Keratinocyte (primary cell): ENCODE measurements at places on chromosomes 6 and 20. TPM values are rescaled to one million over a fixed set of nuclear protein-coding genes. Genes with fewer than 3 reads are reported as not detected.

Gene SMOC2
- 0.46 to 1.1 TPM (median 0.85 TPM) in 3 replicates for polyA plus RNA-seq

Gene ADAT2
- 8.0 to 23.1 TPM (median 14.8 TPM) in 3 replicates for polyA plus RNA-seq

Gene CST2
- not detected in 3 replicates for polyA plus RNA-seq

Gene RSPO3
- not detected in 3 replicates for polyA plus RNA-seq

Gene RRAGD
- 0.03 to 0.86 TPM (median 0.18 TPM) in 3 replicates for polyA plus RNA-seq

Gene THEMIS
- not detected in 3 replicates for polyA plus RNA-seq

GRCh38 chr6:84501315-84501714 is 263.1 kb downstream of the TBX18 start:
- DNase-seq = no peak

DNA sequence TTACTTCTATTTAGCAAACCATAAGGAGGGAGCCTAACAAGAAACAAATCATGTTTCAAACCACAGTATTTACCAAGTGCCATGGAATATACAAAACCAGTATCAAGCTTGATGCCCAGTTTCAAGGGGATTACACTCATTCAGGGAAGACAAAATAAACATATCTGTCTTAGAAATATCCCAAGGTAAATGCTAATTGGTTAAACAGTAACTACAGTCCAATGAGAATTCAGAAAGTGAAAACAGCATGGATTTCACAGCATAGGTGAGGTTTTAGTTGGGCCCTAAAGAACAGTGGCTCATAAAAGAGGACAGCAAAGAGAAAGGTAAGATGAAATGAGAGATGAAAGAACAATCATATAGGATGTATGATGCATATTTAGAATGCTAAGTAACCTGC is 110.3 kb downstream of the CHD6 start:
- no peak for DNase-seq

DNA sequence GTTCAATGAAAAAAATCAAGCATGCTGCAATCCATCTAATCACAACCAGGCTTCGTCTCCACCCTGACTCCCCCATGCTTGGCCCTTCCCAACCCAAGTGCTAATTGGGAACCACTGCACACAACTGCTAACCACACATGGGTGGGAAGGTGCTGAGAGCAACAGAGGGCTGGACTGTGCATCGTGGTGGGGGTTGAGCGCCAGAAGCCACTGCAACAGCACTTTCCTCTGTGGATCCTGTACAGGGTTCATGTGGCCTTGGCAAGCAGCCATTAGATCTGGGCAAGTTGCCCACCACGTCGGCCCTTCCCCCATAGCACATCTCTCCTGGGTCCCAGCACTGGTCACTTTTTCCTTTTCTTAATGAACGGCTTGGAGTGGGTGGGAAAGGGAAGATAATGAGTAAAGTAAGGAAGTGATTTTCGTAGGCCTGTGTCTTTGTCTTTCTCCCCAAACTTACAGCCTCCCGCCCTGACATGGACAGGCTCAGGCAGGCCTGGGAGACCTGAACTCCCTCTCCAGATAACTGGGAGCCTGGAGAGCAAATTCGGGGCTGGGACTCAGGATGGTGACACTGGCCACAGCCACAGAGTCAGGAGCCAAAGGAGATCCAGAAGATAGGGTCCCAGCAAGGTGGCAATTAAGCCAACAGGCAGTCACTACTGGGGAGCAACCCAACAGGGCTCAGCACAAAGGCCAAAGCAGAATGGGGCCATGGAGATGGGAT is 34.4 kb upstream of the MRPS10 start:
- no peak for DNase-seq

- no peak for DNase-seq
These were observed 26.8 kb upstream of the TMEM217 start for GRCh38 chr6:37284781-37285180.

DNA sequence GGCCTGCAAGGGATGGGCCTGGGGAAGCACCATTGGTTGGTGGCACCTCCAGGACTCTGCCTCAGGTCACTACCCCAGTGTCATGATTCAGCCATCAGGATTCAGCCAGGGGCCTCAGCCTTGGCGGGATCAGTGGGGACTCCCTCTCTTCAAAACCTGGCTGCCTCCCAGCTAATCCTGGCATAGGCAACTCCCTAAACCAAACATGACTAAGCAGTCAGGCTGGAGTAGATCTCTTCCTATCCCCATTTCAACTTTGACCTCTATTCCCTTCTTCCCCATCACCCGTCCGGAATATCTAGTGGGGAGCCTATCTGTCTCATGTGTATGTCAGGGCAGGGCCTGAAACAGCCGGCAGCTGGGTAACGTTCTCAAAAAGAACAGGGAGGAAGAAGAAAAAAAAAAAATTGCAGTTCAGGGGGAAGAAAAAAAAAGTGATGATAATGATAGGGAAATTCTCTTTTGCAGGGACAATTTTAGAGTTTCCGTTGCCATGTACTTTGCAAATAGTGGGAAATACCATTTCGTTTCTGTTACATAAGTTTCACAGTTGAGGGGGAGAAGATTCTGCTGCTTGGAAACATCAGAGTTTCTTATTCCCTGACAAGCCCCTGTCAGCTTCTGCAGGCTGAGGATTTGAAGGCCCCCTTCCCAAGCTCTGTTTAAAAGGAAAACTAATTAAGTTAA is 4.1 kb upstream of the PREX1 start:
- DNase-seq = no peak

DNA sequence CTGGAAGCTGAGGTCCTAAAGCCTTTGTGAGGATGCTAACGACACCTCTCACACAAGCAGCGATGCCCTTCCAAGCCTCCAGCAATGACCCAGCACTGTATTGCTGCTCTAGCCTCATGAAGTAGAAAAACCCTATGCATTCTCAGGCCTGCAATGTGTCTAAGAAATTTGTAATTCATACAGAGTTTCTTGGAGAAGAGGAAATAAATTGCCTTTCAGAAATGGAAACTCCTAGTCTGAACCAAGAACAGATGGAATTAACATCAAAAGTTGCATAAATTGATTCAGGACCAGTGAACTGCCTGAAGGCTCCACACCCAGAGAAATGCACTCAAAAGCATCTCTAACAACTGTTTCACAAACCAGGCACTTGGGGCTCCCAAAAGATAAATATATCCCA is 353.6 kb downstream of the ADGRB3 start:
- DNase-seq = no peak
